Fibroblast of skin of back (primary cell): ENCODE measurements at places on chromosomes 11 and 22.
A peak's percentile ranks its signal among the peaks of the same experiment; 100 is the strongest.

DNA sequence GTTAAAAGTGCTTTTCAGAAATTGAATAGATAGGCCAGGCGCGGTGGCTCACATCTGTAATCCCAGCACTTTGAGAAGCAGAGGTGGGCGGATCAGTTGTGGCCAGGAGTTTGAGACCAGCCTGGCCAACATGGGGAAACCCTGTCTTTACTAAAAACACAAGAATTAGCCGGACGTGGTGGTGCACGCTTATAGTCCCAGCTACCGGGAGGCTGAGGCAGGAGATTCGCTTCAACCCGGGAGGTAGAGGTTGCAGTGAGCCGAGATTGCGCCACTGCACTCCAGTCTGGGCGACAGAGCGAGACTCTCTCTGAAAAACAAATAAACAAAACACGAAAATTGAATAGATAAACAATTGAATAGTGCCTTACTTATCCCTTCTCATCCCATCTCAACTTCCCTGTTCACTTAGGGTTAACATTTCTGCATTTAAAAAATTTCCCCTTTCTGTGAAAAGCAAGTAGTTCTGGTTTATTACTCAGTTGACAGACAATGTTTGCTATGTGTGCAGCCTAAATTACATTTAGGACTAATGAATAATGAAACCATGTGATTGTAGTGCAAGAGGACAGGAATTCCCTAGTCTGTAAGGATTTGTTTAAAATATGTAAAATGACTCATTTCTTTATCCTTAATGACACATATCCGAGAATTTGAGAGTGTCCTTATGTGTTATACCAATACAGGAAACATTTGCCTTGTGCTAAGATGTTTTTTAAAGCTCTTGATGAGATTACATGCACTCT, 6.0 kb downstream of the RNF169 start:
- DNase-seq: peak; percentile 93

DNA sequence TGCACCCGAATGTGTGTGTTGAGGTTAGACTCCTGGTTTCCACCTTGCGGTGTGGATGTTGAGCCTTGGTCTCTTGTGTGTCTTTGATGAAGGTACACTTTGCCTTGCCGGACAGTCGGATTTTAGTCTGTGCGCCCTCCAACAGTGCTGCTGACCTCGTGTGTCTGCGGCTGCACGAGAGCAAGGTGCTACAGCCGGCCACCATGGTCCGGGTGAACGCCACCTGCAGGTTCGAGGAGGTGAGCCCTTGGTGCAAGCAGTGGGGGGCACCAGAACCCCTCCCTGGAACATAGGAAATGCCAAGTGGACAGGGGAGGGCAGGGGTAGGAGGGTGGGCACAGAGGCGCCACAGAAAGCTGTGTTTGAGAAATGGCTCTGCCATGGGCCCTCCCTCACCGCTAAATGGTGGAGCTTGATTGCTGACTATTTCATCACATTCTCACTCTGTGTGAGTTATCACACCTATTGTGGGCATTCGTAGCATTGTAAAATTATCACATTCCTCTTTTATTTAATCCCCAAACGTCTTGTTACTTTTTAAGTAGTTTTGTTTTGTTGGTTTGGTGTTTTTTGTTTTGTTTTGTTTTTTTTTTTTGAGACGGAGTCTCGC, 26.4 kb upstream of the PANX2 start:
- DNase-seq: no peak

DNA sequence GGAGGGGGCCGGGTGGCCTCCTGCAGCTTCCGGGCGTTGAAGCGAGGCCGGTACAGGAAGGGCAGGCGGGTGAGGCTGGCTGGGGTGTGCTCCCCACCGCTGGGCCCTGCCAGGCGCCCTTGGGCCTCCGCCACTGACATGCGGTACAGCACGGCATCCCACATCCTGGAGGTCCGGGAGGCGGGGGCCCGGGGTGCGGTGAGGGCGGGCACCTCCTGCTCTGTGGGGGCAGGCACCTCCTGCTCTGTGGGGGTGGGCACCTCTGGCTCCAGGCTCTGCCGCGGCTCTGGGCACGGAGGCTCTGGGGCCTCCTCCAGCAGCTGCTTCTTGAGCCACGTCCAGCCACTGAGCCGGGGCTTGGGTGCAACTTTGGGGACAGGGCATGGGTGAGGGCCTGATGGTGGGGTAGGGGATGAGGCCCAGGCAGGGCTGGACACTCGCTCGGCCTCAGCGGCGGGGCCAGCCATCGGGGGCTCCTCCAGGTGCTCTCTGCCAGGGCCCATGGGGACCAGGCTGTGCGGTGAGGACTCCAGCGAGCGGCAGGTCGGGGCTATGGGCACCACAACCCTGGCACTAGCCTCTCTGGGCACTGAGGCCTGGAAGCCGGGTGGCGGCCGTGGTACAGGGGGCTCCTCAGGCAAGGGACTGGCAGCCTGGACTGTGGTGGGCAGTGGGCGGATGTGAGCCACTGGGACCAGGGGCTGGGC, 2.3 kb downstream of the PRR33 start:
- DNase-seq: no peak

DNA sequence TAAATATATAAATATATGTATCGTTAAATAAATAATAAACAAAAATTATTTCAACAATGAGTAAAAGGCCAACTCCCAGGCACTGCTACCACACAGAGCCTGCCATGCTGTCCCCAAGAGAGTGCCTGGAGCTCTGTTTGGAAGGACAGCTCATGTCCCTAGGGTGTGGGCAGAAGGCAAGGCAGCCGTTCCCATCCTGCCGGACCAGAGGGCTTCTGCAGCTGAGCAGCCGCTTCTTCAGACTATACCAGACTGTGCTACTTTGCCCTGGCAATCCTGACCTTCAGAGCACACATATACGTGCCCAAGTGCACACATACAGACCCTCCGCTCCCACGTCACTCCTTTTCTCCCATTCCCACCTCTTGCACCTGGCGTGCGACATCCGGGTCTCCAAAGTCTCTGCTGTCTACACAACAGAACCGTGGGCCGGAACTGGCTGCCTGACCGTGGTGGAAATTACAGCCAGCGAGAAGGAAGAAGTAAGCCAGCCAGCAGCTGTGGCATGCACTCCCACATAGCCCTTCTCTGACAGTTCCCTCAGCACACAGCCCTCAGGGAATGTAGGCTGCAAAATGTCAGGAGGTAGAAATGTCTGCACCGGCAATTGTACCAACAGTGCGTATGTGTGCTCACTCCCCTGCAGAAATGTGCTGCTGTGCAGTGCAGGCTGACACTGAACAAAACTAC, 24.0 kb downstream of the PAX6 start:
- no peak for DNase-seq

GRCh38 chr11:73493956-73494598, 103.8 kb downstream of the FAM168A start:
- DNase-seq: peak; percentile 96

DNA sequence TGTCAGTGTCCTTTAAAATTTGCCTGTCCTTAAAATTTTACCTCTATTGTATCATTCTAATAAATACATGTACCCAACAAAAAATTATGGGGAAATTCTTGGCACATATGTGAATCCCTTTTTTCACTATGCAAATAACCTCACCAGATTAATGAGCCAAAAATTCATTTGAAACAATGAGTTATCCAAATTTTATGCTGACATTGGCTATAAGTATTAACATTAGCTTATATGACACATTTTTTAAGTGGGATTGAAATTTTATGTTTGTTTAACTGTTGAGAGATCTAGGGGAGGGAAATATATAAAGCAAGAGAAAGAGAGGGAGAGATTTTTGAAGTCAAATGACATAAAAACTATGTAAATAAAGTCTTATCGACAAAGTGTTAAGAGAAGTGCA, 11.8 kb upstream of the PDGFD start:
- DNase-seq: no peak

- no peak for DNase-seq
Observed at GRCh38 chr11:59833602-59834001, 11.7 kb downstream of the CBLIF start.
